ENCODE measurements at places on chromosomes 2 and 18. TPM values are rescaled to one million over a fixed set of nuclear protein-coding genes. Genes with fewer than 3 reads are reported as not detected.

The MEIS1 gene
- polyA plus RNA-seq = 0.09 TPM

GRCh38 chr2:226079196-226079595, 679.7 kb downstream of the NYAP2 start:
- no peak for DNase-seq
- no peaks in the 10 kb centered on the region for H3K36me3 ChIP-seq
- H3K27ac ChIP-seq = no peak overlapping the region
- H3K4me3 ChIP-seq = no peak overlapping the region
- H3K27me3 ChIP-seq = no peaks in the 10 kb centered on the region

The TUBA3E gene
- polyA plus RNA-seq = not detected

The POTEI gene
- polyA plus RNA-seq = not detected

- H3K36me3 ChIP-seq = peaks cover 6% of the 10 kb centered on the region
- no peaks in the 10 kb centered on the region for H3K27me3 ChIP-seq
- H3K4me3 ChIP-seq = no peak overlapping the region
- DNase-seq = peak; percentile 65
- H3K27ac ChIP-seq = no peak overlapping the region
Observed at GRCh38 chr2:45993476-45993991, 303.7 kb upstream of the EPAS1 start.

The PPIG gene
- 21.0 TPM for polyA plus RNA-seq

DNA sequence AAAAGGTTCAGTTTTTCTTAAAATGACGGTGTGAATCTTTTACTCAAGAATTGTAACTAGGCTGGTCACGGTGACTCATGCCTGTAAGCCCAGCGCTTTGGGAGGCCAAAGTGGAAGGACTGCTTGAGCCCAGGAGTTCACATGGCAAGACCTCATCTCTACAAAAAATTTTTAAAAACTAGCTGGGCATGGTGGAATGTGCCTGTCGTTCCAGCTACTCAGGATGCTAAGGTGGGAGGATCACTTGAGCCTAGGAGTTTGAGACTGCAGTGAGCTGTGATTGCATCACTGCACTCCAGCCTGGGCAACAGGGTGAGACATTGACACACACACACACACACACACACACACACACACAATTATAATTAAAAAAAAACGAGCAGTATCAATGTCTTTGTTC, 369.8 kb downstream of the DPP10 start:
- DNase-seq = no peak
- no peak overlapping the region for H3K4me3 ChIP-seq
- H3K27ac ChIP-seq = no peak overlapping the region
- no peaks in the 10 kb centered on the region for H3K36me3 ChIP-seq

- no peaks in the 10 kb centered on the region for H3K36me3 ChIP-seq
- no peaks in the 10 kb centered on the region for H3K27me3 ChIP-seq
- no peak overlapping the region for H3K4me3 ChIP-seq
- no peak overlapping the region for H3K27ac ChIP-seq
Observed at GRCh38 chr2:226396541-226396940, 403.1 kb downstream of the IRS1 start.

DNA sequence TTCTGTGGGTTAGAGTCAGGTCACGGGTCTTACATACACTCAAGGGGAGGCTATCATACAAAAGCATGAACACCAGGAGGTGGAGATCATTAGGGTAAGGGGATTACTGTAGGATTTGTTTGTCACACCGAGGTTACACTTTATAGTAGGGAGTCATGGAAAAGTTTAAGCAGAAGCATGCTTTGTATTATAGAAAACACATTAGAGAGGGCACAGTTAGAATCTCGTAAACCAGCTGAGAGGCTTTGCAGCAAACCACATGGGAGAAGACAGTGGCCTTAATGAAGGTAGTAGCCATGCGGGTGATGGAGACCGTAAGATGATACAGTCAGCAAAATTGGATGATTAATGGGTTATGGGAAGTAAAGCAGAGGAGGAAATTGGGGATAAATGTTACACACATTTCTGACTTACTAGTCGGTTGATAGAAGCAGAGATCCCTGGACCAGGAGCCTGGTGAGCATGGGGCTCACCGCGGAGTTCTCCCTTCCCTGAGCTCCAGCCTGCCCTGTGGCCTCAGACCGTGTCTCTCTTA, 75.6 kb downstream of the MAPRE2 start:
- no peak for DNase-seq
- no peak overlapping the region for H3K27ac ChIP-seq
- H3K27me3 ChIP-seq = no peaks in the 10 kb centered on the region

The FHOD3 gene
- polyA plus RNA-seq = not detected

The FZD7 gene
- polyA plus RNA-seq = not detected

The TEKT4 gene
- not detected for polyA plus RNA-seq

DNA sequence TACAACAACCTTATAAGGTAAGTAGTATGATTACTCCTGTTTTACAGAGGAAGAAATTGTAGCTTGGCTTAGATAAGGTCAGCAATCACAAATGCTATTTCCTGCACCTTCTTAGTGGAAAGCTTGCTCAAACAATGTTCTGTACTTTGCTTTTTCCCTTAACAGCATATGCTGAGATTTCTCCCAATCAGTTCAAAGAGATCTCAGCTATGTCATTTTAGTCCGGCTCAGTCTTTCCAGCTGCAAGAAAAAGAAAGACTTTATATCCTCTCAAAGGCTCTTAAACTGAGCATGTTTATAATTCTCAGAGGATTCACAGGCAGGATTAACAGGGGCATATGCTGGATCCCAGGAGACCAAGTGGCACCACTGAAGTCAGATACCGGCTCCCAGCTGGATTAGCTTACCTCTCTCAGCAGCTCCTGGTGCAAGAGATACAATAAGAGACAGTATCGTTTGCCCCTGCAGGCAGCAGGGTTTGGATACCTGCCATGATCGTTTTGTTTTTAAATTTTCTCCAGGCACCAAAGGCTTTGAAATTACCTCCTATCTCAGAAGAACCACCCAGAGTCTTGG, 29.5 kb downstream of the KIAA2012 start:
- no peak for DNase-seq
- no peaks in the 10 kb centered on the region for H3K27me3 ChIP-seq
- H3K4me1 ChIP-seq = no peaks in the 10 kb centered on the region
- H3K36me3 ChIP-seq = no peaks in the 10 kb centered on the region
- H3K4me3 ChIP-seq = no peak overlapping the region

The MAPK4 gene
- not detected for polyA plus RNA-seq

The VWA3B gene
- not detected for polyA plus RNA-seq

- no peak for DNase-seq
- H3K4me1 ChIP-seq = peaks cover 72% of the 10 kb centered on the region
- H3K27me3 ChIP-seq = no peaks in the 10 kb centered on the region
Observed at GRCh38 chr2:174020026-174020425, 54.9 kb upstream of the SP3 start.

The SP140 gene
- polyA plus RNA-seq = 2.5 TPM

The FBXO48 gene
- polyA plus RNA-seq = 0.27 TPM

The GKN2 gene
- polyA plus RNA-seq = not detected

GRCh38 chr18:70089858-70090257, 115.6 kb downstream of the RTTN start:
- H3K27me3 ChIP-seq = no peaks in the 10 kb centered on the region
- H3K27ac ChIP-seq = no peak overlapping the region
- H3K4me3 ChIP-seq = no peak overlapping the region
- no peaks in the 10 kb centered on the region for H3K36me3 ChIP-seq

The HOXD8 gene
- not detected for polyA plus RNA-seq

DNA sequence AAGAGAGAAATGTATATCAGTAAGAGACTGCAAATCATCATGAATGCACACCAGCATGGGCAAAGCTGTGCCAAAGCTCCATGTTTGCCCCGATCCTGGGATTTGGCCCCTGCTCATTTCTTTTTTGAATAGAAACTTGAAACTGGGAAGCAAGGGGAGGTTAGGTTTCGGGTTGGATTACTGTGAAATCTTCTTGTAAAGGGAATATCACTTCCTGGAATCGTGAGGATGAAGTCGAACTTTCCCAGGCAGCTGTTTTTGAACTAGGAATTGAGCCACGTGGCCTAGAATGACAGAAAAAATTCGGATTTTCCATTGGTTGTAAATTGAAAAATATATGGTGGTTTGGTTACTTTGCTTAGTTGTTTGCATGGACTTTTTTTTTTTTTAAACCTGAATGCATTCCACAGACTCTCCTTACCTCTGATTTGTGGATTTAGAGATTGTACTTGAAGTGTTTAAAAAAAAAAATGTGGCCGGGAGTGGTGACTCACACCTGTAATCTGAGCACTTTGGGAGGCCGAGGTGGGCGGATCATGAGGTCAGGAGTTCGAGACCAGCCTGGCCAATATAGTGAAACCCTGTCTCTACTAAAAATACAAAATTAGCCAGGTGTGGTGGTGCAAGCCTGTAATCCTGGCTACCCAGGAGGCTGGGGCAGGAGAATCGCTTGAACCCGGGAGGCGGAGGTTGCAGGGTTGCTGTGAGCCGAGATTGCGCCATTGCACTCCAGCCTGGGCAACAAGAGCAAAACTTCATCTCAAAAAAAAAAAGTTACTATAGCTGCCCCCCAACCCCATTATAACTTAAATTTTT, 32.1 kb downstream of the GRHL1 start:
- no peaks in the 10 kb centered on the region for H3K36me3 ChIP-seq
- peaks cover 3% of the 10 kb centered on the region for H3K4me1 ChIP-seq
- H3K27ac ChIP-seq = no peak overlapping the region
- no peak for DNase-seq
- H3K4me3 ChIP-seq = no peak overlapping the region
- no peaks in the 10 kb centered on the region for H3K27me3 ChIP-seq

GRCh38 chr18:22933966-22934423, 867 bp downstream of the RBBP8 start:
- no peak for DNase-seq
- no peaks in the 10 kb centered on the region for H3K27me3 ChIP-seq
- H3K27ac ChIP-seq = peak overlapping the region; percentile 96
- H3K4me1 ChIP-seq = peaks cover 6% of the 10 kb centered on the region
- peaks cover 3% of the 10 kb centered on the region for H3K36me3 ChIP-seq

GRCh38 chr2:37100054-37100453, 15.7 kb downstream of the GPATCH11 start:
- DNase-seq = no peak
- H3K27ac ChIP-seq = no peak overlapping the region
- no peak overlapping the region for H3K4me3 ChIP-seq
- H3K36me3 ChIP-seq = peaks cover 58% of the 10 kb centered on the region
- no peaks in the 10 kb centered on the region for H3K4me1 ChIP-seq

GRCh38 chr2:229378386-229378785, 107.3 kb upstream of the PID1 start:
- DNase-seq = no peak
- no peaks in the 10 kb centered on the region for H3K27me3 ChIP-seq
- no peak overlapping the region for H3K4me3 ChIP-seq
- H3K27ac ChIP-seq = no peak overlapping the region

The KCNIP3 gene
- not detected for polyA plus RNA-seq

DNA sequence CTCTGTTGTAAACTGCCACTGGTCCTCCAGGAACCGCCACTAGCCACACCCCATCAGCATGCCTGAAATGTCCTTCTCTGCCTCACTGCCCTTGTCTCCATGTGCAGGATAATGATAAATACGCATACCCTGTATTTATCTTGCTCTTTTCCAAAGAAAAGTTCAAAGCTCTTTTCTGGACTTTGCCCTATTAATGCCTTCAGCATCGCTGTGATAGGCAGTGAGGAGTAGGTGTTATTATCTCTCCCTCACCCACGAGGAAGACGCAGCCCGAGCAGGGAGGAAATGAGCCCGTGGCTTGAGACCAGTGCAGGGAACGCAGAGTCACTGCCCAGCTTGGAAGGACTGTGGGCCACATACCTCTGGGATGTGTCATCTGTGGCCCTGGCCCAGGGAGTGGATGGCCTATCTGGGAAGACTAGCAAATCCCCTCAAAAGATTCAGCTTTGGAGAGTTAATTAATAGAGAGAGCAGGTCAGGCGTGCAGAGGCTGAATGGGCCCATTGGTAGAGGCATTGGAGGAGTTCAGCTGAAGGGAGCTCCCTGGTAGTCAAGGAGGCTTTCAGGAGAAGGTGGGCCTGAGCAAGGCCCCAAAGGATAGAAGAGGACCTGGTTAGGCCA, 39.5 kb upstream of the MCFD2 start:
- H3K4me3 ChIP-seq = no peak overlapping the region
- no peaks in the 10 kb centered on the region for H3K27me3 ChIP-seq
- peaks cover 78% of the 10 kb centered on the region for H3K36me3 ChIP-seq
- DNase-seq = no peak
- peaks cover 20% of the 10 kb centered on the region for H3K4me1 ChIP-seq
- H3K27ac ChIP-seq = no peak overlapping the region

- H3K4me3 ChIP-seq = no peak overlapping the region
- DNase-seq = peak; percentile 56
- no peaks in the 10 kb centered on the region for H3K27me3 ChIP-seq
- H3K36me3 ChIP-seq = peaks cover 5% of the 10 kb centered on the region
- H3K27ac ChIP-seq = no peak overlapping the region
Observed at GRCh38 chr2:108640731-108641130, 78.6 kb upstream of the RANBP2 start.

GRCh38 chr2:85457877-85458316, 39.4 kb downstream of the SH2D6 start:
- H3K36me3 ChIP-seq = no peaks in the 10 kb centered on the region
- H3K4me3 ChIP-seq = no peak overlapping the region
- H3K4me1 ChIP-seq = no peaks in the 10 kb centered on the region
- no peak for DNase-seq

The TUBB8B gene
- 0.42 TPM for polyA plus RNA-seq

GRCh38 chr2:75489721-75490120, 71.0 kb downstream of the EVA1A start:
- DNase-seq = no peak
- no peak overlapping the region for H3K27ac ChIP-seq
- no peaks in the 10 kb centered on the region for H3K27me3 ChIP-seq

DNA sequence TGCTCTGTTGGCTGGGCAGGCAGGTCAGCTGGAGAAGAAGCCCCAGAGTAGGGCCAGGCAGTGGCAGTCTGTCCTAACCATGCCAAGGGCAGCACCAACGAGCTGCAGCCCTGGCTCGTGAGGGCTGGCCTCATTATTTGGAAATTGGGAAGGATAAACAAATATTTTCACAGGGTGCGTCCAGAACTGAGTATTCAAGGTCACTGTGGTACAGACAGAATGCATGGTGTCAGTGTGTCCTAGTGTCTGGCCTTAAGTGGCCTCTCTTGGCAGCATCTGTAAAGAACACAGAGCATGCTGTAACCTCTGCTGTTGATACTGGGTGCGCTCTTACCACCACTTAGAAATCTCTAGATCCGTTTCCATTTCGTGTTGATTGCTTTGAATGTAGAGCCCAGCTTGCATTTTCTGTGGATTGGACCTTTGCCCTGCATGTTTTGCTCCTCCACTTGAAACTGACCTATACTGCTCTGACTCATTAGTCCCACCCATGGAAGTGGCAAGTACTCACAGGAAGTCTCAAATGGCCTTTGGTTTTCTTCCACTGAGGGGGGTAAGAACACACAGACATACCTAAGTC, 88.2 kb downstream of the GREB1L start:
- H3K27ac ChIP-seq = no peak overlapping the region
- no peak for DNase-seq
- no peaks in the 10 kb centered on the region for H3K4me1 ChIP-seq

DNA sequence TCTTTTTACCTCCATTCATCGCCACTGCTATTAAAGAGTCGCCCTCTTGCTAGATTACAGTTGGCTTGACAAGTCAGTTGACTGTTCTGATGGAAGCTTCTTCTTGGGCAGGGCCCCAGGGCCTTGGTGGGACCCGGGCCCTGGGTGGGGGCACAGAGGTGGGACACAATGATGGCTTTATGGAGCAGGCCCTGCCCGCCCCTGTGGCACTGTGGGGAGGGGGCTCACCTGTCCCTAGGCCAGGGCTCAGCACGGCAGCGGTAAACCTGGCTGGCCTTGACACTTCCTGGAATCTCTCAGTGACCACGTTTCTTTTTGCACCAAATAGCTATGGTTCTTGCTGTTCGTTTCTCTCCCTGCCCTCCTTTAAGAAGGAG, 4.9 kb upstream of the HS6ST1 start:
- H3K27ac ChIP-seq = no peak overlapping the region
- H3K27me3 ChIP-seq = no peaks in the 10 kb centered on the region
- H3K4me3 ChIP-seq = no peak overlapping the region
- H3K4me1 ChIP-seq = peaks cover 18% of the 10 kb centered on the region
- DNase-seq = peak; percentile 2
